ENCODE measurements at places on chromosomes 1 and 21.

- no peak for DNase-seq
Measured at GRCh38 chr1:216937491-216937890, 214.3 kb upstream of the ESRRG start.

DNA sequence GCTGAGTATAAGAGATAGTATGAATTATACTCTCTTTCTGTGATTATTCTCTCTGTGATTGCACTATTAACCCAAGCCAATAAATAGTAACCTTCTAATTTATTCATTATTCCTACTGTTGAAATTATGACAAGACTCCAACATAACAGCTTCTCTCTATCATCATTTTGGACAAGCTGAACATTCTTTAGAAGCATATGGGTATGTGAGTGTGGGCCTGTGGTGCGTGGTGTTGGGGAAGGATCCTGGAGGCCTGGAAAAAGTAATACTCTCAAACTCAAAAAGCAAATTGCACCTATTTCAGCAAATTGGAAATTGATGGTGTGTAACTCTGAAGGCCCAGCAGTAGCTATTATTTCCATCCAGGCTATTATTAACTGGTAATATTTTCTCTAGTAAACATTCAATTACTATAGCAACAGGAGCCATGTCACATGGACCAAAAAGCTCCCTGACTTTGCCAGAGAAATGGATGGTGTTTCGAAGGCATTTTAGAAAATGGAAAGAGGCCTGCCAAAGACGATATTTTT is 502.8 kb downstream of the LTN1 start:
- no peak for DNase-seq

GRCh38 chr1:15899266-15899665 is 51.8 kb downstream of the SPEN start:
- no peak for DNase-seq

DNA sequence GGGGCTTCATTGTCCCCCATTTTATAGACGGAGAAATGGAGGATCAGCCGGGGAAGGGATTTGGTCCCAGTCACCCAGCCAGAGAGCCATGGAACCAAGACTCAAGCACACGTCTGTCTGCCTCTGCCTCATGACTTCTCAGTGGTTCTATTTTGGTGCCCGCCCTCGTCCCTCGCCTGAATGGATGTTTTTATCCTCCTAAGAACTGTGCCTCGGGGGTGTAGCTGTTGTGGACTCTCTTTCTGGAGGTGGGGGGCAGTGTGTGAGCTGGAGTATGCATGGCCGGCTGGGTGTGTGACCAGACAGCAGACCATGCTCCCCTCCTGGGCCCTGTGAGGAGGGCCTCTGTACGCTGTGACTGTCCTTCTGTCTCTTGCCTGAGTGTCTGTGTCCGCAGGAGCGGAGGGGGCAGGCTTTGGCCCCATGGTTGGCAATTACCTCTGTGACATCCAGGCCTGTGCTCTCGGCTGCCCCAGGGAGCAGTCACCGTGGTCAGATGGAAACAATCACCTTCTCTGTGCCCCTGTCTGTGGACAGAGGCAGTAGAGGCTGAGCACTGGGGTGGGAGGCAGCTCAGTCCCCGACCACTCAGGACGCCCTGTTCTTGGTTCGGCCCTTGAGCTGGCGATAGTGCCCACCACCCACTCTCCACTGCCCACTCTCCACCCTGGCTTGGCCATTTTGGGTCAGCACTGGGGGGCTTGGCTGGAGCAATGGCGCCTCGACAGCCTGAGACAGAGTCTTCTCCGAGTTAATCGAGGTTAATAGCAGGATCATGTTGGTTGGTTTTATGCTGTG is 20.4 kb downstream of the WNT4 start:
- no peak for DNase-seq

- no peak for DNase-seq
Measured at GRCh38 chr1:53608071-53608470, 130.9 kb downstream of the GLIS1 start.

- peak; percentile 19 for DNase-seq
Measured at GRCh38 chr1:244074559-244075171, 23.6 kb downstream of the ZBTB18 start.

DNA sequence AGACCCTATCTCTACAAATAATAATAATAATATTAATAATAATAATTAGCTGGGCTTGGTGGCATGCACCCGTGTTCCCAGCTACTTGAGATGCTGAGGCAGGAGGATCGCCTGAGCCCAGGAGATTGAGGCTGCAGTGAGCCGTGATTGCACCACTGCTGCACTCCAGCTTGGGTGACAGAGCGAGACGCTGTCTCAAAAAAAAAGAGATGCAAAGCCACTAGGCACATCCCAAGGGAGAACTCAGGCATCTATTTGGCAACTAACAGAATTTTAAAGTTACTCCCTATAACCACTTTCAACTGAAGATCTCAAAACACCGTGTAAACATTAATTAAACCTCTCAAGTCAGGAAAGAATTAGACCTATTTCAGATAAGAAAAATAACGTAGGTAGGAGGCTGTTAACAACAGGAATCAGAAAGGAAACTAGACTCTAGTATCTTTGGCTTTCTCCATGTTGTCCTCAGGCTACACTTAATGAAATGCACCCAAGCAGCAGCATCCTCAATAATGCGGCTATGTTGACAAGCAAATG is 3.7 kb downstream of the RNF19B start:
- no peak for DNase-seq

GRCh38 chr1:162177126-162177525 is 107.6 kb downstream of the NOS1AP start:
- DNase-seq = no peak

DNA sequence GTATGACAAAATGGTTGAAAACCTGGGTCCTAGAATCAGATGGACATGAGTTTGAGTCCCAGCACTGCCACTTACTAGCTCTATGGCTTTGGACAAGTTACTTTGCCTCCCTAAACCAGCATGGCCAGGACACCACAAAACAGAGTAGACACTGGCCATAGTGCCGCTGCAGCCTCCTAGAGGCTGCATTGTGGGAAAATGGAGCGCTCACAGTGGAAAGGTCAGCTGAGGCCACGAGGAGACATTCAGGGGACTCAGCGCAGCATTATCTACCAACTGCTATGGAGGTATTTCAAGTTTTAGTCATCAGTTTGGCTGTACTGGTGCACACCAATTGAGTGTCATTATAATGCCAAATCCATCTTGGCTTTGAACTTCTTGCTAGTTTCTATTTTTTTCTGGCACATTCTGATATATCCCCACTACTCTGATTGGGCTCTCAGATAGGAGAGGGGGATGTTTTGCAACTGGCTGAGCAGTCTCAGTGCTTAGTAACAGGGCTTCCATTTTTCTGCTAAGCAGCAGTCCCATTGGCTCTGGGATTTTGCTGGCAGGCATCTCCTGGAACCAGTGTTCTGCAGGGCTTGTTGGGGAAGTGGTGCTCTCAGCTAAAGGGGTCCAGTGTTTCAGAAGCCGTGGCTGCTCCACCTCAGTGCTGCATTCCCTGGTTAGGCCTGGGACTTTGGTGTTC is 16.2 kb downstream of the NT5C1A start:
- no peak for DNase-seq

DNA sequence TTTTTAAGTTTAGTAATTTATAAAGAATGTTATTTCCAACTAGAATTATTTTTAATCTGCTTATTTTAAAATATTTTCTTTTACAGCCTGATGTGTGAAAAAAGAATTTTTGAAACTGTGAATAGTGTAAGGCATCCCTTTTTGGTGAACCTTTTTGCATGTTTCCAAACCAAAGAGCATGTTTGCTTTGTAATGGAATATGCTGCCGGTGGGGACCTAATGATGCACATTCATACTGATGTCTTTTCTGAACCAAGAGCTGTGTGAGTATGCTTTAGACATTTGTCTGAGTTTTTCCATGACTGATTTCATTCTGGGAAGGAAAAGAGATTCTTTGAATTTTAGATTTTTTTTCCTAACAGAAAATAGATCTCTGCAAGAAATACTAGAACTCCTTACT is 77.9 kb downstream of the GTF2B start:
- no peak for DNase-seq

DNA sequence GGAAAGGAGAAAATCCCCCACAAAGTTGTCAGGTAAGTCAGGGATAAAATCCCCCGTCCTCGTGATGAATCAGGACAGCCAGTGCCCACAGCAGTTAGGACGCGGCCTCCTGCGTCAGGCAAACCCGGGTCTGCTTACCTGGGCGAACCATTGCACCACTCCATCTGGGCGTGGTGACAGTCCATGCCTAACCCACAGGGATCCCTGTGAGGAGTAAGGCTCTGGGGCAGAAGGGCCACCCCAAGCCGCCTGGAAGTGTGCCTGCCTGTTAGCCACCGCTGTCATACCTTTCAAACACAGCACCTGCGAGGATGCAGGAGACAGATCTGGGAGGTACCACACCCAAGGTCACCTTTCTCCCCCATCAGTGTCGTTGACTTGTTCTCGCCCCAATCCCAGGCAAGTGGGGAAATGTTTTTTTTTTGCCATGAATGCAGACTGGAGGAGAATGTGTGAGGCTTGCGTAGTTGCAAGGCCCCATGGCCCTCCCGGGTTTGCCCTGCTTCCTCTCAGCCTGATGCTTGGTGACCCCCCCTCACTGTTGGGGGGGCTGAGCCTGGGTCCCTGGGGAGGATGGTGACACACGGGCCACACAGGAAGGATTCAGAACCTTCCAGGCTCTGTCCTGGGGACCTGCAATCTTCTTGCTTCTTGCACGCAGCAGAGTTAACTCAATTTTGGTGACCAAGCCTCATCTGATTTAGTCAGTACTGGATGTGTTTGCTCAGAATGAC is 107.0 kb downstream of the PGBD5 start:
- DNase-seq = no peak

- DNase-seq = no peak
Measured at GRCh38 chr1:212656730-212657129, 42.9 kb downstream of the BATF3 start.

GRCh38 chr1:86776108-86776507 is 71.7 kb downstream of the SH3GLB1 start:
- DNase-seq = no peak

DNA sequence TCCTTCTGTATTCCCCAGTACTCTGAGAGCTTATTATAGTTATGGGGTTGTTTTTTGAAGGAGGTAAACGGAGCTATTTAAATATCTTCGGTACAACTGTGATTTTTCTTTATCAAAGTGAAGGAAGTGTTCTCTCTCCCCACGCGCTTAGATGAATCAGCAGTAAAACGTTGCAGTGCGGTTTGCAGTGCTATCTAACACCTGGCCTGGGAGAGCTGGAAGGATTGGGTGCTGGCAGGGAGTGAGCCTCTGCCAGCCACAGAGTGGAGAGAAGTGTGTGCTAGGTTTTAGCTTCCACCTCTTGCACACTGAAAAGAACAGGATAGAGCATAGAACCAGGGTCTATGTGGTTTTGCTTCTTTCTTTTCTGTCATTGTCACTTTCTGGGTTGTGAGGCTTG is 165.9 kb downstream of the SDCCAG8 start:
- peak; percentile 14 for DNase-seq

GRCh38 chr1:68916221-68916902 is 419.5 kb upstream of the DEPDC1 start:
- no peak for DNase-seq

- DNase-seq = no peak
Measured at GRCh38 chr1:215022204-215022603, 60.3 kb upstream of the KCNK2 start.

GRCh38 chr1:53737648-53738204 is 1.2 kb downstream of the GLIS1 start:
- DNase-seq = no peak

GRCh38 chr1:57959531-57960241 is 535.8 kb upstream of the DAB1 start:
- no peak for DNase-seq

- DNase-seq = no peak
Measured at GRCh38 chr1:201122321-201122957, 4.5 kb downstream of the ASCL5 start.

DNA sequence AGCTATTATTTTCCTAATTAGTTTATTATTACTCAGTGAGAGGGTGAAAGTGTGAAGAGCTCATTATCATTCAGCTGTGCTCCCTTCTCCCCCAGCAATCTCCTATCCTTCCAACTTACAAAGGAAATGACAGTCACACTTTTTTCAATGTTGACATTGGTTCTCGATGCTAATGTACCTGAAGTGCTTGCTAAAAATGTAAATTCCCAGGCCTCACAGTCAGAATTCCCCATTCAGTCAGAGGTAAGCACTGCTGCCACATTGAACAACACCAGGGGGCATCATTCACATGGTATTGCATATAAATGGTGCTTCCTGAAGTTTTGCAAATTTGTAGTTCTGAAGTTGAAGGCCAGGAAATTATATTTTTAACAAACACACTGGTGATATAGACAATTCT is 132.7 kb upstream of the FOXD3 start:
- no peak for DNase-seq
